ENCODE measurements at places on chromosomes 12 and 14. TPM values are rescaled to one million over a fixed set of nuclear protein-coding genes. Genes with fewer than 3 reads are reported as not detected.

The HOXC10 gene
- 0.33 TPM for total RNA-seq

GRCh38 chr14:88473791-88474190 lies 81.0 kb downstream of the PTPN21 start:
- no peak for DNase-seq

- no peak for DNase-seq
These were observed 362.1 kb upstream of the STXBP6 start for GRCh38 chr14:25411781-25412757.

DNA sequence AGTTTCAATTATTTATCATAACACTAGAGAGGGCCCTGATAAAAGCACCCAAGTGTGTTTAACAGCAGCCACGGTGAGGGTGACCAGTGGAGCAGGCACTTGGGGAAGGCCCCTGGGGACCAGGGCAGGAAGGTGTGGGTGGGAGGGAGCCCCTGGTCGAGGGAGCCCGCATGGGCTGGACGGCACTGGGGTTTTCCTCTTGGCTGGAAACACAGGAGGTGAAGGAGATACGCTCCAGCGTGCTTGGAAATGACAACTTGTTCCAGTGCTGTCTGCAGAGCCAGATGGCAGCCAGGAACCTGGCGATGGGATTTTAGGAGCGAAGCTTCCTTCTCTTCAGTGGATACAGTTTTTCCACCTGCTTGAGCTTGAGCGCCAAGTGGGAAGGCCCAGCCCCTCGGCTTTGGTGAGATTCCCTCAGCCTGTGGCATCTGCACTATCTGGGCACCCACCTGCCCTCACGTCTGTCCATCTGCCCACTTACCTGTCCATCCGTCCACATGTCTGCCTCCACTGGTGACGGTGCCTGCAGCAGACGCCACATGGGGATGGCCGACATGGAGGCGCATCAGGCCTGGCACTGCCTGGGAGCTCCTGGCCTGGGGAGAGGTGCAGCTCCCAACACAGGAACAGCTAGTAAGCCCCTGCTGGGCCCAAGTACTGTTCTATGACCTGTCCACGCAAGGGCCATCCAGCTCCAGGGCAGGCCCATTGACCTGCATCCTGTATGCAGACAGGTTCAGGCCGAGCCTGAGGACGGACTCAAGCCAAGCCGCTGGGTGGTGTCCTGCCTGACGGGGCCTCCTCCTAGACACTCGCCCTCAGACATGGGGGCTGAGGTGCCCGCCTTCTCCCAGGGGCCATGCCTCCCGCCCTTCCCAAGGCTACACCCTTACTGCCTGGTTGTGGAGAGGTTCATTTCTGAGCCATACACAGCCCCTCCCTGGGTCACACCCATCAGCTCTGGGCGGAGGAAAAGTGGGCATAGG lies 192.2 kb upstream of the C14orf180 start:
- DNase-seq = peak; percentile 29

The MANSC4 gene
- total RNA-seq = not detected

GRCh38 chr12:34186492-34186891 lies 164.2 kb downstream of the ALG10 start:
- no peak for DNase-seq

The DYRK4 gene
- 8.7 TPM for total RNA-seq

The METTL17 gene
- 33.1 TPM for total RNA-seq

DNA sequence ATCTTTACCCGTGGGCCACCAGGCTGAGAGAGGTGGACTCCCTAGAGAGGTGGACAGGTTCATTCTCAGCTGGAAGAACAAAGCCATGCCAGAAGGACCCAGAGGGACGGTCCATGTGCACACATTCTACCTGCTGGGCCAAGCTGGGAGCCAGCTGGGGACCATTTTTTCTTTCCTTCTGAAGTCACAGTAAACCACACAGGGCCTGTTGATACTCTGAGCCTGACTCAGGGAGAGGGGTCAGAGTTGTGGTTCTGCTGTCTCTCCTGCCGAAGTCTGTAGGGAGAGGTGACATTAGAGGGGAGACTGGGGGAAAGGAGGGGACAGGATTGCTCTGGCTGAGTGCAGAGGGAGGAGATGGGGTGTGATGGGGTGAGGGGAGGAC lies 148.6 kb downstream of the TSPAN9 start:
- no peak for DNase-seq

DNA sequence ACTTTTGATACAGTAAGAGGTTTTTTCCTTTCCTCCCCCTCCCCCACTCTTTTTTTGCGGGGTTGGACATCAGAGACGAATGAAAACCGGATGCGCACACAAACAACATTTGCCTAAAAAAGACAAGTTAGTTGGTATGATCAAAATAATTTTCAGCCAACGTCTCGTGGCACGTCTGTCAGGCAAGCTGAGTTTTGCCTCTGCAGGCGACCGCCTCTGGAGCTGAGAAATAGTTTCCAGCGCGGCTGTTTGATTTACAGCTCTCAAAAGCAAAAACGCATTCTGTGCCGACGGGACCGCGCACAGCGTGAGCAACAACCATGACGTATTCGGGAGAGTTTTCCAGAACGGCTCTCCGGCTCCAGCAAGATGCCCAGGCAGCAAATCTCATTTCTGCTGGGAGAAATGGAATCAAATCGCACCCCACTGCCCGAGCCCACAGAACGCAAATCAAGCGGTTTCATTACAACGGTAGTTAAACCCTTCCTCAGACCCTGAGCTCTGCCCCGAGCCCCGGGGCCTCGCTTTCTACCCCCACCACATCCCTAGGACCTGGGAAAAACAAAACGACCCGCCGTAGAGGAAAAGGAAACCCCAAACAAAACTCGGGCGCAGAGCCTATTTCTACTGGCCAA lies 14.2 kb upstream of the CALM1 start:
- DNase-seq = peak; percentile 69

GRCh38 chr12:39123580-39124253 lies 218.3 kb upstream of the CPNE8 start:
- DNase-seq = no peak

DNA sequence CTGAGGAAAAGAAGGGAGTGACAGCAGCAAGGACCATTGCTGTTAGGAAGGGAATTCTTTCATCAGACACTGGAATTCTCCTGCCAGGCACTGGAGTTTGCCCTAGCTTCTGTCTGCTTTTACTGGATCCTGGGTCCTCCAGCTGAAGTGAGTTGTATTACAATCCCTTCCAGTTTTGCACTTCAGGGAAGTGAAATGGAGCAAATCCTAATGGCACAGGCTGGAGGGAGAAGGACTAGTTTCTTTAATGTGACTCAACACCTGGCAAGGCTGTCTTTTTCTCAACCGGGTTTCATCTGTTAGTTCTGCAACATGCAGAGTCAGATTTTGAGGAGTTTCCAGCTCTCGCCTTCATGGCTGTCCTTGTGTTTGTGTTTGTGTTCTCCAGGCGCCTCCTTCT lies 45.8 kb downstream of the ETV6 start:
- no peak for DNase-seq
